ENCODE measurements at places on chromosomes 6 and 20.

DNA sequence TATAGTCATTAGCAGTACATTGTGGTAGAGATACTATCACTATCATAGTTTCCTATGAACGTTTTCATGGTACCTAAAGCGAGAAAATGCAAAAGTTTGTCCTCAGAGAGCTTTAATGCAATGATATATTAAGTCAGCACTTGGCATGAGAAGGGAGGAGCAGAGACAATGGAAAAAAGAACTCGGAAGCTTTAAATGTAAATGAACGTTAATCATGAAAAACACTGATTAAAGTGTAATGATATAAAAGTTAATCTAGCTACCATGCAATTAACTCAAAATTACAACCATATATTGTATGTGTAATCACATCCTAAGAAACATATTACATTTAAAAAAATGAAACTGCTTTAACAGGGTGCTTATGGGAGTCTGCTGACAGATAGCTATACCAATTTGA is 282.7 kb downstream of the HDGFL1 start:
- DNase-seq = no peak

DNA sequence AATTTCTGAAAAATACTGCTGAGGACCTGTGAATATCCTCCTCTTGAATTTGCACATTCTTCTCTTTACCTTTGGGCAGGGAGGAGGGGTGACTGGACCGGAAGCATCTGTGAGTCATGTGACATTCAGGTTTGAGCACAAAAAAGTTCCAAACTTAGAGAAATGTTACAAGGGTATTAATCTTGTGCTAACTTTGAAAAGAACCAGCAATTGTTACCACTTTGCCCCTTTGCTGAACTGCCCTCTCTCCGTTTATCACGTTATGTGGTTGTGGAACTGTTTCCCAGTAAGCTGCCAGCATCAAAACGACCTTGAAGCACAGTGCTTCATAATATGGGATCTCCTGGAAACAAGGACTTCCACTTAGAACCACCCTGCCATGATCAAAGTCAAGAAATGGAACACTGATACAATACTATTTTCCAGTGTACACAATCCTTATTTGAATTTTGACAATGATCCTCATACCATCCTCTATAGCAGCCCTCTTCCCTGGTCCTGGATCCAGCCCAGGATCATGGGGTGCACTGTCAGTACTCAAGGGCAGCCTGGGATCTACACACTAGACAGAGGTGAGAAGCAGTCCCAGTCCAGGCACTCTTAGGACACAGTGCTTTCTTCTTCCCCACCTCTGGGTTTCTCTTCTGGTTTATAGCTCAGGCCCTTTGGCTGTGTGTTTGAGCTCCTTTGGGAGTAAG is 2.3 kb upstream of the TUBB1 start:
- no peak for DNase-seq

GRCh38 chr20:51128198-51128597 is 105.3 kb upstream of the KCNG1 start:
- DNase-seq = no peak

DNA sequence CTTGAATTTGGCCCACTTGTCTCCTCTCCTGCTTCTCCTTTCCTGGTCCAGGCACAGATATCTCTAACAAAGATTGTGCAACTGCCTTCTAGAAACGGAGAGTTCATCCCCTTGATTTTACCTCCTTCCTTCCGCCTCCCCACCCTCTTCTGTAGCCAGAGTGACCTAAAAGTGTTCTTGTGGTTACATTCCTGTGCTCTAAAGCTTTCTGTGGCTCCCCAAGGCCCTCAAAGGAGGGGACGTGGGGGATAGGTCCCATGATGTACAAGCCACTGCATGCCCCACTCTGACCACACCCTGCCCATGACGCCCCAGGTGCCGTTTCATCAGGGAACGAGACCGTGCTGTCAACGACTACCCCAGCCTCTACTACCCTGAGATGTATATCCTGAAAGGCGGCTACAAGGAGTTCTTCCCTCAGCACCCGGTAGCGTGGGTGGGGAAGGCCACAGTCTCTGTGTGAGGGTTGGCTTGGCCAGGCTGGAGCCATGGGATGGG is 8.2 kb downstream of the CDC25B start:
- no peak for DNase-seq

GRCh38 chr20:26243731-26244130 is 547.1 kb upstream of the ZNF337 start:
- no peak for DNase-seq

- DNase-seq = no peak
Measured at GRCh38 chr20:52078289-52078688, 113.3 kb downstream of the ZFP64 start.

DNA sequence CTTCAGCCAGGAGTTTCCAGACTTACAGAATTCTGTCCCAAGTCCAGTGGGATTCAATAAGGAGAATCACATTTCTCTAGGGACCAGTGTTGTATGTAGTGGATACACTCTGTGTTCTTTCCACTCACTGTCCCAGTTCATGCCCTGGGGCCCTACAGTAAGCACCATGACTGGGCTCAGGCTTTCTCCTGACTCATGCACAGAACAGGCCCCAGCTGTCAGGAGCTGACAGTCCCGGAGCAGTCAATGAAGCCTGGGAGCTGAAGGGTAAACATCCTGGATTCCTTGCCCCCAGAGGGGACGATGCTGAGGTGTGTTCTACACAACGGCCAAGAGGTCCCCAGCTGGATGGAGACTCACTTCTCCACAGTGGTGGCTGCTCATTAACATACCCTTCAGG is 40.2 kb upstream of the LRFN2 start:
- DNase-seq = no peak

- no peak for DNase-seq
Measured at GRCh38 chr6:114346451-114346850, 3.6 kb upstream of the HS3ST5 start.

GRCh38 chr6:34969662-34970265 is 80.7 kb downstream of the ANKS1A start:
- no peak for DNase-seq

DNA sequence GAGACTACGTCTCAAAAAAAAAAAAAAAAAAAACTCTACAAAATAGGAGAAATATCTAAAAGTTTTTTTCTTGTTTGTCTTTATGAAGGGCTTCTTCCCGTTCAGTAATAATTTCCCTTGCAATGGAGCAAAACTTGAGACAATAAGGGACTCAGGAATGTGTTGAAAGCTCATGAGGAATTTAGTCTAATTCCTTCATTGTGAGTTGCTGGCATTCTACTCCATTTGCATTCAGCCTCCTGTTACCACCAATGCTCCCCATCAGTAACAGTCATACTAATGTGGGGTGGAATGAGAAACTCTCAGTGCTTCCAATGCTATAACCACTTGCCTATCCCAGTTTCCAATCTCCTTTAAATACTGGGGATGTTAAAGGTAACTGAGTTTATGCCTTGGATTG is 576.7 kb upstream of the AGPAT4 start:
- no peak for DNase-seq

- DNase-seq = no peak
Measured at GRCh38 chr20:59193325-59193724, 29.7 kb downstream of the ZNF831 start.

- no peak for DNase-seq
Measured at GRCh38 chr6:110147870-110148269, 31.6 kb downstream of the WASF1 start.

- no peak for DNase-seq
Measured at GRCh38 chr20:8447262-8448120, 315.4 kb downstream of the PLCB1 start.

DNA sequence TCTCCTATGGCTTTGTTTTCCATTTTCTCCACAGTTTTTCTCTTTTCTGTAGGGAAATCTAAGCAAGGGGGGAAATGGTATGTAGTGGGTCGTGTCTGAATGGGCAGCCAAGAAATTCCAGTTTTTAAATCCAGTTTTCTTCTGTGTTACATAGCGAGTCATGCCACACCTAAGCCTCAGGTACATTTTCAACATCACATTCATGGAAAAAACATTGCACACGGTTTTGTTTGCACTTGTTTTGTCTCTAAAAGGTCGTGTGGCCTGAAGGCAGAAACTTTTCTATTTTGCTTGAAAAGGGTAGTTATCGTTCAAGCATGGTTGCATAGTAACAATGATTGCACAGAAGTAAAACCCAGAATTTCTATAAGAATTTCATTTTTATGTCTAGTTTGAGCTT is 70.5 kb downstream of the MOXD1 start:
- DNase-seq = no peak

- no peak for DNase-seq
Measured at GRCh38 chr20:10654630-10655029, 19.2 kb downstream of the JAG1 start.

- no peak for DNase-seq
Measured at GRCh38 chr20:51134405-51134804, 111.5 kb upstream of the KCNG1 start.

GRCh38 chr20:10012464-10012863 is 22.3 kb upstream of the ANKEF1 start:
- no peak for DNase-seq

GRCh38 chr6:39303425-39304153 is 10.6 kb downstream of the KCNK17 start:
- no peak for DNase-seq

DNA sequence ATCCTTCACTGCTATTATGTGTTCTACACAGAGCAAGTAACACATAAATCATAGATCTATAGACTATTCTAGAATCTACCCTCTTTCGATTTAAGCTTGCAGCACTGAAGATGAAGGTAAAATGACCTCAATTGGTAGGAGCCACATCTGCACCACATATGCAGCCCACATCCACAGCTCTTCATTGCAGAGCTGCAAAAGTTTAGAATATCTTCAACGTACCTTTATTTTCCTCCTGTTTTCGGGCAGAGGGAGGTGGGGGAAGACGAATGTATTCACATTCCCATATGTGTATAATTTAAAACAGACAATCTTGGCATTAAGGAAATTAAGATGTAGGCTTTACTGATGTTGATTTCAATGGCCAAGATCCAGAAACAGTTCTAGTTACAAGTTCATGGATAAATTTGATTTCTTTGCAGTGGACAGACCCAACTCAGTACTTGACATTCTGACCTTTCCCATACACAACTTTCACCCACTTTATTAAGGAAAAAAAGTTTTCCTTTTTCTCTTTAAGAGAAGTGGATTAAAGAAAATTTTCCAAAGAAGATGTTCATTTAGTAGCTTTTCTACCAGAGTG is 14.0 kb downstream of the EPB41L2 start:
- DNase-seq = no peak

DNA sequence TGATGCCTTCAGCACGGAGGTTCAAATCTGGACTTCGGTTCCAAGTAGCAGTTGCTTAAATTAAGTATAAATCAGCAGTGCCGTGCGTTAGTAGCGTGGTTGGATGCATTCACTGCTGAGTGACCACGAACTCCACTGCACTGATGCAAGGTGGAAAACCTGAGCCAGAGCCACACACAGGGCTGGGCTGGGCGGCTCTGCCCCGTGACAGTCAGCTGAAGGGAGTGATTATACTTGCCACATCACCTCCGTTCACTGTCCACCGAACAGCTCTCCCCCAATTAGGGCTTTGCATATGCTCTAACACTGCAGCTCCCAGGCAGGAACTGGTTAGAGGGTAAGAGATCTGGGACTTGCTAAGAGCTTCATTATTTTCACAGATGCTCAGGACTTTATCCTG is 22.2 kb downstream of the PPP1R3G start:
- no peak for DNase-seq

DNA sequence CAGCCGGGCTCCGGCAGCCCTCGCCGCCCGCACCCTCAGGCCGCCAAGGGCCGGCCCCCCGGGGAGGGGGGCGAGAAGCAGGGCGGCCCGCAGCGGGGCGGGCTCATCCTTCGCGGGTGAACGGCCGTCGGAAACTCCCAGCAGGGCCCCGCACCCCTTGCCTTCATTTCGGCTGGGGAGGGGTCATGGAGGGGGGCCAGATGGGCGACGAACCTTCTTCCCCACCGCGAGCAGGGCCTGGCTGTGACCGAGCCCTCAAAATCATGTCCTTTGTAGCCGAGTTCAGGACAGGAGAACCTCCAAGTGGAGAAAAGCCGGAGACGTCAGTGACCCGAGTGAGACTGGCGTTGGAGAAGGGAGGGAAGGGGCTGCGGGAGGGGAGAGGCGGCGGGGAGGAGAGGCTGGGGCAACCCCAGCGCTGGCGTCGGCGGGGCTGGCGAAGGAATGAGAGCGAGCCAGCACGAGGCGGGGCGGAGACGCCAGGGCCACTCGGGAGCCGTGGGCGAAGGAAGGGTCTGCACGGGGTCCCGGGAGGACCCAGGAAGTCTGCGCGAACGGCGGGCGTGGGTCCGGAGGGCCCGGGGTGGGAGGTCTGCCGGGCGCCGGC is 571 bp upstream of the FOXC1 start:
- no peak for DNase-seq

GRCh38 chr6:75397656-75398465 is 95.7 kb downstream of the FILIP1 start:
- no peak for DNase-seq

Data from iPS DF 6.9 (cell line).